Bronchial epithelial cell (primary cell): ENCODE measurements at places on chromosomes 5 and 9.

DNA sequence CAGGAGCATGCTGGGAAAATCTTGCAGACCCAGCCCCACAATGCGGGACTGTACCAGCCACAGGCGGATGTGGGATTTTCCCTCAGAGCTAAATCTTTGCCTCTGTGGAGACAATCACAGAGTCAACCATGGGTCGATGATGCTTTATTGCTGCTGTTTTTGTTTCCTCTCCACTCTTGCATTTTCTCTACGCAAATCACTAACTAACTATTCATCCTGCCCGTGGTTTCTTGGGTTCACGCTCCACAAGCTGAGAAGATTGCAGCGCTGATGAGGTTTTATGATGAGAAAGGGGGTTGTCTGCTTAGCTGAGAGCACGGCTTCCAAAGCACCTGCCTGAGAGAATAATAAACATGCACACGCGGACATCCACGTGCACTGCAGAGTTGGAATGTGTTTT is 500.2 kb upstream of the ADAMTS16 start:
- DNase-seq, result no peak

DNA sequence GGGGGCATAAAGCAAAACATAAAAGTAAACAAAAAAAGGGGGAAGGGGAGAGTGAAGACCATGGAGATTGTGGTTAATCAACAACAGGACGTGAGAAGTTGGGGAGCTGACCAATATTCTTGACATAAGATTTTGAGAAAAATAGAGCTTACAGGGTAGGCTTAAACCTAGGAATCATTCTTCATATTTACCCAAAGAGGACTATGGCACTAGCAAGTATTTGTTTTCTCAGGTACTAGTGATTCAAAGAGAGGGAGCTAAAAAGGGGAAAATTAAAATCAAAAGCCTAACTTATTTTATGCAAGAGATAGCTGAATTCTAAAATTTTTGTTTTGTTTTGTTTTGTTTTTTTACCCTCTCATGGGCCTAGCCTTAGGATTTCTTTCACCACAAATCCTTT is 427.5 kb downstream of the PIK3R1 start:
- DNase-seq, result no peak

DNA sequence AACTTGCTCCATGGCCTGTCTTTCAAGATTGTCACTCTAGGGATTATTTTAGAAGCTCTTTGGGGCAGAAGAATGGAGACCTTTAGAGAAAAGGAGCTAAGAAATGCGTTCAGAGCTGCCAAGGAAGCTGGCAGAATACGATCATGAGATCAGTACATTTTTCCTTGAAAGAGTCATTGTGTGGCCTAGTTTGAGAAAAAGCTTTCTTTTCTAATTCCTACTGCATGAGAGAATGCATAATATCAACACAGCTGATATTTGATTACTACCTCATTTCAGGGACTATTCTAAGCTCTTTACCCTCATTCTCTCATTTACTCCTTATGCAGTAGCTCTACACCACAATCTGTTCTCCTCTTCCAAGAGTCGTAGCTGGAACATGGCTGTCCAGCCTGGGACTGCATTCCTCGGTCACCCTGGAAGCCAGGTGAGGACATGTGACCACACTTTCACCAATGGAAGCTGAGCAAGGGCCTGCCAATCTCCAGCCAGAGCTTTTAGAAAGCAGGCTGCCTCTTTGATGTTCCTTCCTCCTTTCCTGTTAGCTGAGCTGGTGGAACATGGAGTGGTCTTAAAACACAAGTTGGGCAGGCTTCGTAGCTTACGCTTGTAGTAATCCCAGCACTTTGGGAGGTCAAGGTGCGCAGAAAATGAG is 99.3 kb upstream of the LHFPL2 start:
- DNase-seq, result peak; percentile 36

- DNase-seq, result no peak
Observed at GRCh38 chr5:127840809-127841208, 137.6 kb downstream of the CCDC192 start.

DNA sequence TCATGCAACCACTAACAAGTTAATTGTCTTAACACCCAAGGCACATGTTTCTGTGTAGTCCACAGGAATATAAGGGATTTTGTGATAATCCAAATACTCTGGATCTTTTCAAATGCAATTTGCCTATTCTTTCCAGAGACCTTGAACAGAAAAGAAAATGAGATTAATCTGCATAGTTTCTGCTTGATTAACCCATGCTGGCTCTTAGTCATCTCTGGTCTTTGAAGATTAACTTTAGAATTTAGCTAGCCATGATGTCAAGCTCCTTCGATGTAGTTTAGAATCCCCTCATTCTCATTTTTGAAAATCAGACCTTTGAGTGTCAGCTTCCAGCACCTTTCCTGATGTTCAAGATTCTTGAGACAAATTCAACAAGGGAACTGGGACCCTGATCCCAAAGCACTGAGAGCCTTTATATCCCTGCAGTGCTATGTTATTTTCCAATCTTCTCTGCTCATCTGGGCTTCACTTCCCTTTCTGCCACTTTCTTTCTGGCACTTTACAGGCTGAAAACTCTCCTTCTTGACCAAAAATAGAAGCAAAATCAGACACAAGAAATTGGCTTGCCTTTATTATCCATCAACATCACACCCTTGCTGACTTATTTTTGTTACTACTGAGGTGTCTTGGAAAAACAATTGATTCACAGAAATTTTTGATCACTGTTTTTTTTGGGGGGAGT is 155.5 kb downstream of the PALM2AKAP2 start:
- DNase-seq, result no peak

GRCh38 chr5:179241764-179242370 is 103.4 kb downstream of the ADAMTS2 start:
- no peak for DNase-seq

DNA sequence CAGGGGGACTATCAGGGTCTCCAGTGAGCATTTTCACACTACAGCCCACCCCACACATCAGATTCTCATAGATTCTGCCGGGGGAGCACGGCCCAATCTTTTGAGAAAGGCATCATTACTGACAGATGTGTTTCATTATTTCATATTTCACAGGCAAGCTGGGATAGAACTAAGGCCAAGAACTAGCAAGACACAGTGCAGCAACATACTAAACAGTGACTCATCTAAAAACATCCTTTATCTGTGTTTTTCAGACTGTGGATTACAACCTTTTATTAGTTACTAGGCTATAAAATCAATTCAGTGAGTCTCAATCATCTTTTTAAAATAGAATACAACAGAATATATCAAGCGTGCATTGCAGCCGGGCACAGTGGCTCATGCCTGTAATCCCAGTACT is 59.8 kb downstream of the CPLANE1 start:
- no peak for DNase-seq

GRCh38 chr9:87718852-87719612 is 6.9 kb upstream of the CTSL start:
- DNase-seq, result no peak

DNA sequence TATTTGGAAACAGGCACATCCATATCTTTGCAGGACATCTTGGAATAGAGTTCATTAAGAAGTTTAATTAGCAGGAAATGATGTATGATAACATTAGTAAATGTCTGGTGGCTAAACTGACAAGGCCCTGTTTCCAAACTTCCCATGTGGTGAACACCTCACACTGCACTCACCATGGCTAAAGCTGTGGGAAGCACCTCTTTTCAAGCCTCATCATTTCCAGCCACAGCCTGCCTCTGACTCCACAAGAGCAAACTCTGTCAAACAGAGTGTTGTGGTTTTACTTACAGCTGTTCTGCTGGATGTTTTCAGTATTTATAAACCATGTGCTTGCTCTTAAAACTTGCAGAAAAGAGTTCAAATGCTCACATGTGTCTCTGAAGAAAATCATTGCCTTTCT is 14.9 kb upstream of the NDUFB6 start:
- DNase-seq, result peak; percentile 43

DNA sequence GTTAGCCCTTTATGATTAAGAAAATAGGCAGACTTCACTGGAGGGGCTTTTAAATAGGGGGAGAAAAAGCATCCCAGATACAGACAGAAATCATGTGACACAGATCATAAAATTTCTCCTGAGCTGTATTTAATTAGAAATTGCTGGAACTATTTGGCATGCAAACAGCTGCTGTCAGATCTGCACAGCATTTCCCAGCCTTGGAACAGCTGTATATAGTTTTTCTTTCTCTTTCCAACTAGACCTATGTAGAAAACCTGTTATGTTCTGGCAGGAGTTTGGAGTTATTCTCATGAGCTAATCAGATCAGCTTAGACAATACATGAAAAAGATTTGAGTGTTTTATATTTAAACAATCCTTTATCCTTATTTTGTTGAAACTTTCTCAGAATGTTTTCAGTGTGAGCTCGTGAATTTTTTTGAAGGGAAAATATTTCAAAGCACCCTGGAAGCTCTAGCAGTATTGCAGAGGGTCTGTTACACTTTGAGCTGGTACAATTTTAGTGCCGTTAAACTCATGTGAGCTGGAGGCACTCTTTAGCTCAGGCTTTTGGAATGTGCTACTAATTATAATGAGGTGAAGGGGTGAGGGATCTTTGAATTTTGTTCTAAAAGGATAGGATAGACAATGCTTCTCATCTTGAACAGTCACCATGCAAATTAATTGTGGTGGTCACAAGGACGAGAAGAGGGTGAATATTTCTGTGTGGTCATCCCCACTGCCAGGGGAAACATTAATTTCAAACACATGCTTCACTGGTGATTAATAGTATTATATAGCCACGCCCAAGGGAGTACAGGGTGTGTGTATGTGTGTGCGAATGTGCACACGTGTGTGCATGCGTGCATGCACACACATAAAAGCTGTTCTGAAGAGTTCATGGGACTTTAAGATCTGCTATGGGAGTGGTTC is 239.4 kb upstream of the FBXL7 start:
- no peak for DNase-seq

- peak; percentile 95 for DNase-seq
Observed at GRCh38 chr5:33321026-33321425, 119.7 kb upstream of the TARS1 start.

DNA sequence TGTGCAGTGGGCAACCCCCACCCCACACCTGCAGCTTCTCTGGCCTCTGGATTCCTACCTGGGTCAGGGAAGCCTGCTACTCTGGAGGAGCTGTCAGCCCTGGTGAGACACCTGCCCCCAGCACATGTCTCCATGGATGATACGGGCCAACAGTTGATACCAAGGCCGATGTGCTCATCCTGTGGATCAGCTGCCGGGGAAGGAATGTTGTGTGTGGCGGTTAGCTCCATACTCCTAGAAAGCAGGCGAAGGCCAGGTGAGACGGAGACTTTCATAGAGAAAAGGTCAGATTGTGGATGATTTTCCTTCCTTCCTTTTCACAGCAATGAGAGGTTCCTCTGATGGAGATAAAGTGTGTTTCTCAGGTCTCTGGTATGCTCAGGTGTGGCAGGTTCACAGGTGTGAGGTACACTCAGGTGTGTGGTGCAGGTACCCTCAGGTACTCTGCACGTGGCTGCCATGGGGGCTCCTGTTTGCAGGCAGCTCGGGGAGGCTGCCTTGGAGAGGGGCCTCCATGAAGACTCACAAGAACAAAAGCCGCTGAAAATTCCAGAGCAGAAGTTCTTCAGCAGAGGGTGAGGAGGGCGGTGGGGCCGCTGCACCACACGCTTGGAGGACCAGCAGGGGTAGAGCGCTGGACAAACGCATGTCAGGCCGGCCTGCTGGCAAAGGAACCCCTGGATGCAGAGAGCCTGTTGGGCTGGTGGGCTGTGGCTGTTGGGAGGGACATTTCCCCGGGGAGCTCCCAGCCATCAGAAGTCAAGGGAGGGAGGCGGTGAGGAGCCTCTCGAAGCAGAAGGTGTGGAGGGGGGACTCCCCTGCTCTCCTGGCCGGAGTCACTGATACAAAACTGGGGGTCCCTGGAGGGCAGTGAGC is 5.1 kb upstream of the AHRR start:
- DNase-seq, result no peak

DNA sequence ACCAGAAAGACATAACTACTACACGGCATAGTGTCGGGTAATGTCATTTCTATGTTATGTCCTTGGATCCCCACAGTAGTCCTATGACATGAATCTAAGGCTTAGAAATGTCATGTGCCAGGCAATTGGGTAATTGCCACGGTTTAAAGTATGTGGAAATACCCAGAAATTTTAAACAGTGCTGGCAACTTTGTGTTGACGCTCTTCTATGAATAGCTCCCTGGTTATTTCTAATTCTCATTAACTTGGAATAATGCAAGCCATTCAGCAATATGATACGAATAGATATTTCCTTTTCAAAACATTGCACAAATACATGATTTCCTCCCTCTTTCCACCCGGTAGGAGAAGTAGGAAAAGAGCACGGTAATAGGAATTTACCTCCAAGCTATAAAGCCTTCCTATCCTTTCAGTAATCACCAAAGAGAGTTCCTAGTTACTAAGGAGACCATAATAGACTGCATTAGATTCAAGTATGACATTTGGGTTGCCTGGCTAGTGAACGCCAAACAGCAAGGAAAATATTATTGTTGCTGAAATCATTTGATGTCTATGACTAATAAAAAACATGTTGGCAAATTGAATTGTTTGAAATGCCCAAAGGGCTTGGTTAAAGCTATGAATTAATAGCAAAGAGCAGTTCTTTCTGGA is 168.4 kb downstream of the CCDC192 start:
- peak; percentile 83 for DNase-seq

GRCh38 chr5:122182491-122182921 is 53.2 kb downstream of the ZNF474 start:
- DNase-seq, result peak; percentile 96

- DNase-seq, result no peak
Observed at GRCh38 chr9:85089188-85089969, 419.9 kb downstream of the NTRK2 start.

DNA sequence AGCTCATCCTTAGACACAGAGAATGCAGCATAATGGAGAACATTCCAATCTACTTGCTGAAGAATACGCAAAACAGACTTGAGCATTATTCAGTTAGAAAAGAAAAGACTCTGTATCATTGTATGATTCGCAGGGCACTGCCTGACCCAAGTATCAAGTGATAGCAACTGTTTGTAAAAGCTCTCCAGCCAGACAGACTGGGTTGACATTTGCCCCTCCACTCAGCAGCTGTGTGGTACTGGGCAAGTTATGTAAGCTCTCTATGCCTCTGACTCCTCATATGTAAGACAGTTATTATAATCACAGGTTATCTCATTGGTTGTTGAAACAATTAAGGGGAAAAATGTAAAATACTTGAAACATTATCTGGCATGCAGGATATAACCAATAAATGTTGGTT is 505.0 kb downstream of the ELAVL2 start:
- no peak for DNase-seq

- no peak for DNase-seq
Observed at GRCh38 chr9:89502038-89502601, 4.2 kb upstream of the SEMA4D start.

- DNase-seq, result no peak
Observed at GRCh38 chr9:92749934-92750315, 14.7 kb downstream of the BICD2 start.

- DNase-seq, result peak; percentile 65
Observed at GRCh38 chr5:172647352-172648012, 6.4 kb downstream of the NEURL1B start.

DNA sequence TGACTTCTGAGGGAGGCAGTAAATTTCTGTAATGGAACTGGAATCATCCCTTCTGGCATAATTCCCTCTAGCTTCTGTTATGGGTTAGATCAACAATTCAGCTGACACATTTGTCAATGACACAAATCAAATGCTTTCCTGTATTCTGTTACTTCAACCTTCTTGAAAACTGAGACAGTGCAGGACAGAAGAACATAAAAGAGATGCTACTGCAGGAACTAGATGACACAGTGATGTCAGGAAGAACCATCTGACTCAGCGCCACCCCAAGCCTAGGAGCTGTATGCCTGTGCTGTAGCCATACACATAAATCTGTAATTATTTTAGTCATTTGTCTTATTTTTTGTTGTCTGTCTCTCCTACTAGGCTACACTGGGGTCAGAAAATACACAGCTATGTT is 18.2 kb upstream of the CEP120 start:
- DNase-seq, result no peak
